Activated CD4-positive, alpha-beta T cell treated with anti-CD3 and anti-CD28 coated beads for 36 hours (primary cell): ENCODE measurements at places on chromosomes 2 and 18. TPM values are rescaled to one million over a fixed set of nuclear protein-coding genes. Genes with fewer than 3 reads are reported as not detected.

PCBP1 gene
- total RNA-seq: 417 TPM

ABCG5 gene
- total RNA-seq: not detected

CHMP3 gene
- total RNA-seq: 35.0 TPM

LBX2 gene
- total RNA-seq: not detected

KIAA2012 gene
- total RNA-seq: not detected

RGPD3 gene
- total RNA-seq: 0.05 TPM

CYS1 gene
- total RNA-seq: not detected

SPATA3 gene
- 1.3 TPM for total RNA-seq

TTN gene
- total RNA-seq: 1.6 TPM

IL1A gene
- 6.9 TPM for total RNA-seq

SCN7A gene
- not detected for total RNA-seq

ABHD1 gene
- total RNA-seq: 0.39 TPM

ANKRD29 gene
- total RNA-seq: 0.21 TPM

MC5R gene
- not detected for total RNA-seq

PLCD4 gene
- total RNA-seq: 0.18 TPM

EGR4 gene
- total RNA-seq: 0.18 TPM

ALPI gene
- total RNA-seq: not detected

AQP4 gene
- not detected for total RNA-seq

EFHD1 gene
- not detected for total RNA-seq
